ENCODE measurements at places on chromosomes 4 and X. TPM values are rescaled to one million over a fixed set of nuclear protein-coding genes. Genes with fewer than 3 reads are reported as not detected.
A peak's percentile ranks its signal among the peaks of the same experiment; 100 is the strongest.

DNA sequence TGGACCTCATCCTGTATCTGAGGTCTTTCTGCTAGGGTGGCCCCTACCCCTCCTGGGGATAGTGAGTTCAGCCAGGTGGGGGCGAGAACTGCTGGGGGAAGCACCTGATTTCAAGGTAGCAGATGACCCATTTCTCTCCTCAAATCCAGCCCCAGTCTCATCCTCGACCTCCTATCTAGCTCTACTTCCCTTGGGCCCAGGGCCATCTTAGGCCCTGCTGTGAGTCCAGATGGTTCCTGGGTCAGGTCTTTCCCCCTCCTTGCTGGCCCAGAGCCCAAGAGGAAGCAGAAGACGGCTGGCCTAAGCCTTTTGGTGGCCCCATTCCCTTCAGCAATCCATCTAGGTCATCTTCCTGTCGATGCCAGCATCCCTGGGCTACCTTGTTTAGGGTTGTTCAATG lies 3.3 kb downstream of the CDK16 start:
- H3K4me1 ChIP-seq: no peaks in the 10 kb centered on the region
- no peaks in the 10 kb centered on the region for H3K27me3 ChIP-seq
- no peak for DNase-seq

GRCh38 chr4:30696191-30696590 lies 24.0 kb upstream of the PCDH7 start:
- H3K4me1 ChIP-seq: no peaks in the 10 kb centered on the region
- H3K27ac ChIP-seq: no peak overlapping the region
- H3K27me3 ChIP-seq: no peaks in the 10 kb centered on the region

- no peak overlapping the region for H3K4me3 ChIP-seq
- H3K27me3 ChIP-seq: no peaks in the 10 kb centered on the region
- H3K36me3 ChIP-seq: no peaks in the 10 kb centered on the region
Measured at GRCh38 chrX:10854594-10854993, 234.2 kb upstream of the MID1 start.

- H3K36me3 ChIP-seq: no peaks in the 10 kb centered on the region
- no peaks in the 10 kb centered on the region for H3K27me3 ChIP-seq
- no peak overlapping the region for H3K27ac ChIP-seq
- no peaks in the 10 kb centered on the region for H3K4me1 ChIP-seq
- no peak overlapping the region for H3K4me3 ChIP-seq
- no peak for DNase-seq
Measured at GRCh38 chr4:29467044-29467717, 1253.0 kb upstream of the PCDH7 start.

- no peaks in the 10 kb centered on the region for H3K27me3 ChIP-seq
- H3K36me3 ChIP-seq: no peaks in the 10 kb centered on the region
- no peak overlapping the region for H3K27ac ChIP-seq
- H3K4me1 ChIP-seq: peaks cover 6% of the 10 kb centered on the region
Measured at GRCh38 chr4:173121076-173121561, 47.5 kb upstream of the GALNT7 start.

DNA sequence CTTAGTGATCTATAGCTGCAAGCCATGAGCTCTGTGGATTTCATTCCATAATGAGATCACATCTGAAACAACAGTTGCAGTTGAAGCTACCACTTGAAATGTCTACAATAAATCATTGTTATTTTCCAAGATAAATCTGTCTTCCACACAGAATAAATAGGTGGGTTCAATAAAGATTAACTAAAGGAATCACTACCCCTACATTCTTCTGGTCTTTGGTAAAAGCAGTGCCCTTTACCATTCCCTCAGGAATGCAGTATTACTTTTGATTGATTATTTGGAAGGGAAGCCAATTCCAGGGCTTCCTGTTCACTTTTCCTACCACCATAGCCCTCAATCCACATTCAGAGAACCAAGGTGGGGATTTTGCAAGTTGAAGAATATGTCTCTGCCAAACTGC lies 38.9 kb upstream of the MAP9 start:
- H3K4me1 ChIP-seq: no peaks in the 10 kb centered on the region
- H3K27me3 ChIP-seq: peaks cover 28% of the 10 kb centered on the region
- H3K27ac ChIP-seq: no peak overlapping the region
- no peaks in the 10 kb centered on the region for H3K36me3 ChIP-seq
- DNase-seq: no peak

DNA sequence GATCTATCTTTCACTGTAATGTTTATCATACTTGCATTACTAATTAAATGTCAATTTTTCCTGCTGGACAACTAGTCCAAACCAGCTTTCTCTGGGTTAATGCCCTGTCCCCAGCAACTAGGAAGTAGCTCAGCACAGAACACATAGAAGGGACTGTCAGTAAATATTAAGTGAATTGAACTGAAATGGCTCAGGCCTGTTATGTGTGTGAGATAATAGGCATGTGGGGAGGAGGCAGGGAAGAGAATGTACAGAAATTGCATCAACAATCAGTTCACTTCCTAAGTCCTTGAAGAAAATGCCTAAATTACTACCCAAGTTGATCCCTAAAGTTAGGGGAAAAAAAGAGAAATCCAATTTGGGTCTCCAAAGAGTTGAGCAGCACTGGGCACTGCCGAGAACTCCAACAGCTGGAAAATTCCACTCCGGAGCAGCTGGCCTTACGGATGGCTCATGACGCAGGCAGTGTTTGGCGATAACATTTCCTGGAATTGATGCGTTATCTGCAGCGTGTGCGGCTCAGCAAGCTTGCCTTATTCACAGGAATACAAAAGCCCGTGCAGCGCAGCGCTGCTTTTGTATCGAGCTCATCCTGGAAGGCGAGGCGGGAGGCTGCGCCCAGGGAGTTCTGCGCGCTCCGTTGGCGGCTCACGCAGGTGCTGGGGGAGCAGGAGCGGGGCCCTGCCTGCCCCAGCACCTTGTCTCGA lies 297.3 kb upstream of the LCORL start:
- DNase-seq: peak; percentile 16
- no peak overlapping the region for H3K4me3 ChIP-seq
- H3K27ac ChIP-seq: no peak overlapping the region
- no peaks in the 10 kb centered on the region for H3K4me1 ChIP-seq
- no peaks in the 10 kb centered on the region for H3K27me3 ChIP-seq

The PPEF2 gene
- total RNA-seq: 0.58 TPM

The HSFX3 gene
- total RNA-seq: not detected
